ENCODE measurements at places on chromosomes 2 and 18. TPM values are rescaled to one million over a fixed set of nuclear protein-coding genes. Genes with fewer than 3 reads are reported as not detected.

GRCh38 chr2:30514134-30514847, 67.2 kb downstream of the LCLAT1 start:
- H3K4me3 ChIP-seq, result no peak overlapping the region
- peaks cover 6% of the 10 kb centered on the region for H3K36me3 ChIP-seq
- H3K27me3 ChIP-seq, result no peaks in the 10 kb centered on the region
- no peak for DNase-seq
- H3K4me1 ChIP-seq, result no peaks in the 10 kb centered on the region
- no peak overlapping the region for H3K27ac ChIP-seq

The PROKR1 gene
- total RNA-seq, result not detected

The ATG16L1 gene
- 42.4 TPM for total RNA-seq

DNA sequence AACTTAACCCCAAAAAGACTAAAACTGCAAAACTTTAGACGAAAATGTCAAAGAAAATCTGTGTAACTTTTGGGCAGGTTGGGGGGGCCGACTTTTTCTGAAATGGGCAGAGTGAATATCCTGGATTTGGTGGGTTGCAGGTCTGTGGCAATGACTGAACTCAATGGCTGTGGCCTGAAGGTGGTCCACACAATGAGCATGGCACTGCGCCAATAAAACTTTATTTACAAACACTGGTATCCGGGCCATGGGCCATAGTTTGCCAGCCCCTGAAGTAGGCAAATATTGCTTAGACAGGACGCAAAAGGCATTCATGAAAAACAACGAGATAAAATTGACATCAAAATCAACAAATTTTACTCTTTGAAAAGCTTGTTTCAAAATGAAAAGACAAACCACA, 66.2 kb downstream of the RTP5 start:
- no peak overlapping the region for H3K27ac ChIP-seq
- no peaks in the 10 kb centered on the region for H3K36me3 ChIP-seq
- no peak overlapping the region for H3K4me3 ChIP-seq
- peaks cover 2% of the 10 kb centered on the region for H3K27me3 ChIP-seq
- DNase-seq, result no peak

The NMS gene
- total RNA-seq, result not detected

GRCh38 chr2:26300234-26300925, 45.6 kb upstream of the SELENOI start:
- no peaks in the 10 kb centered on the region for H3K36me3 ChIP-seq
- H3K27me3 ChIP-seq, result peaks cover 39% of the 10 kb centered on the region
- no peak overlapping the region for H3K27ac ChIP-seq
- H3K4me1 ChIP-seq, result no peaks in the 10 kb centered on the region
- H3K4me3 ChIP-seq, result no peak overlapping the region

The IL36A gene
- total RNA-seq, result not detected

DNA sequence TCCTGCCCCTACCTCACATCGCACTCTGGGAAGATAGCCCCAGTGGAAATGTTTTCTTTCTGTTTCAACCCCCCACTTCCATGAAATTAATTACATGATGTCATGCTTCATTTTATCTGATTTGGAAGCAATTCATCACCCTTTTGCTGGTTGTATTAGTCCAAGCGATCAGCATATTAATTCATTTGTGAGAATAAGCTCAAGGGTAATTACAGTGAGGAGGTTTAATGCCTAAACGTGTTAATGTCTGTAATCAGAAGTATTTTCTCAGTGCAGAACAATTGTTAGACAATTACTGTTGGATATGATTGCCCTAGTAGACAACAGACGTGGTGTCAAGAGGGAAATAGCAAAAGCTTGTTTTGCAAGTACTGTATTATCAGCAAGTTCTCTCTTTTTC, 746.3 kb downstream of the CPS1 start:
- DNase-seq, result no peak
- H3K4me3 ChIP-seq, result no peak overlapping the region
- H3K27me3 ChIP-seq, result no peaks in the 10 kb centered on the region
- H3K36me3 ChIP-seq, result no peaks in the 10 kb centered on the region
- H3K4me1 ChIP-seq, result no peaks in the 10 kb centered on the region

DNA sequence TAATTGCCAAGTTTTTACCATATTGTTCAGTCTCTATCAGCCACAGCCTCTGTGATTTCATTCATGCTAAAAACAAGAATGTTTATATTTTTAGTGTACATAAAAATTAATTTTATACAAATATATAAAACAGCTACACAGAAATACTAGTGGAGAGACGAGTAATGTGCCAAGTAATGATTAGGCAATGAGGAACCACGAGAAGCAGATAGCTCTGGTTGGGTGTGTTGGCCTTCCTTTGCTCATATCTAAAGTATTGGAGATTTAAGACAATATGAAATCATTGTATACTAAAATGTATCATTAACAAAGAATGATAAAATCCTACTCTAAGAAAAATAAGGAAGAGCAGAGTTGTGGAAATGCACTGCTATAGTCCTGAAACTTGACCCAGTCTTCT, 326.7 kb downstream of the AGAP1 start:
- H3K36me3 ChIP-seq, result no peaks in the 10 kb centered on the region
- H3K4me3 ChIP-seq, result no peak overlapping the region
- no peak for DNase-seq
- H3K27ac ChIP-seq, result no peak overlapping the region

All from activated T-helper 1 cell treated with anti-CD3 and anti-CD28 coated beads, Interleukin-12 subunit alpha, Interleukin-12 subunit beta, Interleukin-2, Interleukin-4 antibody, amounts not matched to agents 30 ng/mL and 10 ng/mL and 1 ng/mL, durations not matched to agents 14 hours and 24 hours and 36 hours (primary cell).